ENCODE measurements at places on chromosomes 7 and 10.

- no peak for DNase-seq
Observed at GRCh38 chr7:157097569-157097968, 41.2 kb upstream of the UBE3C start.

DNA sequence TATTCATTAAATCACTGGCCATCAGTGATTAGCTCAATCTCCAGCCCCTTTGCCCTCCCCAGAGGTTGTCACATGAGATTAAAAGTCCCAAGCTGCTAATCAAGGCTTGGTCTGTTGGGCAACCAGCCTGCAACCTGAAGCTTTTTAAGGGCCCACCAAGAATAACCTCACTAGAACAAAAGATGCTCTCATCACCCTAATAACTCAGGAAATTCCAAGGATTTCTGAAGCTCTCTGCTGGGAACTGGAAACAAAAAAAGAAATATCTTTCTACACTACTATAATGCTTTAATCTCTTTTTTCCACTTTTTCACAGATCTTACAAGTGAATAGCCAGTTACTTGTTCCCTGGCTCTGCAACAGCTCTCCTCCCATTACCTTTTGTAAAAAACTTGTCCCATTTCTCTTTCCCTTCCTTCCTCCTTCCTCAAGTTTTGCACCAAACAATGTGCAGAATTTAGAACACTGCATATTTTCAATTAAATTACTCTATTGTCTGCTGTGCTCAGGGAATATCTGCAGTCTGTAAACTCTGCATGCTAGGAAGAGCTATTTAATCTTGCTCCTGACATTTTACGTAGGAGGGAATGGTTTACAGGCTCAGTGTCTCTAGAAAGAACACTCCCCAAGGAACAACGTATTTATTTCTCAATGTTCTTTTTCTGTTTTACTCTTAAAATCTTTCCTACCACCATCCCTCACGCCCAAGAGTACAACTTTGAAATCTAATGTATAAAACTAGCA lies 169.1 kb downstream of the IMMP2L start:
- no peak for DNase-seq

- no peak for DNase-seq
Observed at GRCh38 chr7:99314504-99314903, 11.2 kb upstream of the ARPC1A start.

DNA sequence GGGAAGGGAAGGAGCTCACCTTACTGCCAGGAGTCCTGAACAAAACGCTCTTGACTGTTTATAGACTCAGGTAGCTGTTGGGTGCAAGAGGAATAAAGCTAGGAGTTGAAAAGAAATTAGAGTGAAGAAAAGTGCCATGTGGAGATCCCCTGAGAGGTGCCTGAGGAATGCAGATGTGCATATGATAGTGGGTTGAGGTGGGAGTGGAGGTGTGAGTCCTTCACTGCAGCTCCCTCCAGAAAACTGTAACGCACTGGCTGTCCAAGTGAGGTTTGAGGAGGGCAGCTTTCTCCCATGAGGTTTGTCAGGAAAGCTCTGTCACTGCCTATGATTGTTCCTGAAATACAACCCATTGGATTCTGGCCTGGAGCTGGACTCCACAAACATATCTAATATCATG lies 904.8 kb upstream of the POT1 start:
- DNase-seq, result no peak

DNA sequence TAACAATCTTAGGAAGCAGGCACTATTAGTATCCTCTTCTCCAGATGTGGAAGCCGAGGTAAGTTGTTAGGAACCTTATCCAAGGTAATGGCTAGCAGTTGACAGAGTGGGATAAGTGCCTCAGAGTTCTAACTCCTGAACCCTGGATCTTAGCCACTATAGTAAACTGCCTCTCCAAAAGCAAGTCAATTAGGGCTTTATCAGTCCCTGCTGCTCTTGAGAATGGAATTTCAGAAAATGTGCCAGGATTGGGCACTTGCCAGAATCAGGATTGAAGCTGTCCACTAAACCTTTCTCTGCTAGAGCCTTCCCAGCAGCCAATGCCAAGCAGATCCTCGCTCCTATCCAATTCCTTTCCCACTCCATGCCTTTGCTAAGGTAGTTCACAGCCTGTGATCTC lies 777.5 kb upstream of the POM121L12 start:
- no peak for DNase-seq

DNA sequence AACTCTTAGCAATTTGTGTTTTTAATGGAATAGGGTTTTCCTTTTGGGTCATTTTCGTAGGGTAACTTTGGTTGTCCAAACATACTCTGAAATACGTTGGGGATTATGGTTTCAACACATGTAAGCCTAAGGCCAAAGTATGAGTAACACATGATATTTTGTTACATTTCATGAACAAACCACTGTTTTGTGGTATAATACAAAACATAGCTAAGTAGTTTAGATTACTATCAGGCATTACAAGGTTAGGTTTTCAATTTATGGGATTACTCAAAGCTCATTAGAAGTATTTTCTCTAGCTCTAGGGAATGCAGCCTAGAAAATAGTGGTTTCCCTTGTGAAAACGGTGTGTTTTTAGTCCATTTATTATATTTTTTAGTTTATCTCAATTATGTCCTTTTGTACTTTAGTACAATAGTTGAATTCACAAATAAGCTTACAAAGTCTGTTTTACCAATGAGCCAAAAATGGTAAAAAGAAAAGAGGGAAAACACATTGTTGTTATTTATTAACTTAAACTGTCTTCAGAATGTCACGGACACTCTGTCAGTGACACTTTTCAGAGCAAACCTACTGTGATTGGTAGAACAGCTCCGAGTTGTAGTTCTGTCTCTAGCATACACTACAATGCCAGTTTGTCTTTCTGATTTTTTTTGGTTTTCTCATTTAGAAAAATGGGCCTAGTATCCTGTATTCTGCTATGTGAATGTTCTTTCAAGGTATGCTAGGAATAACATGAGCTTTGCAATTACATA lies 473.7 kb downstream of the SUGCT start:
- no peak for DNase-seq

DNA sequence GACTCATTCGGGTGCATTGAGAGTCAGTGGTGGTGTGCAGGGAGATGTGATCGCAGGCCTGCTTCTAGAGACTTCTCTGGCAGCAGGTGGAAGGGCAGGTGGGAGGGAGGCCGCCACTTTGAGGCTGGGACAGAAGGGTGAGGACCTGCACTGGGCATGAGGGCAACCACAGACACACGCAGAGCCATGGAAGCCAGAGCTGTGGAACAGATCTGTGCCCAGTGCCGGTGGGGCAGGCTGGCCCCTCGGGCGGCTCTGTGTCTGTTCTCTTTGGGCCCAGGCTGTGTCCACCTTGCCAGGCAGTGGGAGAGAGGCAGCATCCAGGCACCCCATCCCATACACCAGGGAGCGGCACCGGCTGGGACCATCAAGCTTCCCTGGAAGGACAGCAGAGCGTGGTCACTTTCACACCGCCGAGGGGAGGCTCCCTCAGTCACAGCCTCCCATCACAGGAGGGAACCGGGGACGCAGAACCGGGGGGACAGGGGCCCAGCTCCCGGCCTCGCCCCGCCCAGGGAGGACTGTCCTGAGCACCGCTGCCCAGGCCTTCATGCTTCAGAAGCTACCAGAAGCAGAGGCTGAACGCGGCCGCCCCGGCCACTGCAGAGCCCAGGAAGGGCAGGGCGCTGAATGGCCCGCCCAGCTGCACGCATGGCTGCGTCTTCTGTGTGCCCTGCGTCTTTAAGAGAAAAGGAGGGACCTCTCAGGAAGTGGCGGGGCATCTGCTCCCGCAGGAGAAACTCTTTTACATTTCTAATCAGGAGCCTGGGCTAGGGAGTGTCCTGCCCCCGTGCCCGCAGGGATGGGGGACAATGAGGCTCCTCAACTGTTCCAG lies 32.1 kb downstream of the EN2 start:
- no peak for DNase-seq

DNA sequence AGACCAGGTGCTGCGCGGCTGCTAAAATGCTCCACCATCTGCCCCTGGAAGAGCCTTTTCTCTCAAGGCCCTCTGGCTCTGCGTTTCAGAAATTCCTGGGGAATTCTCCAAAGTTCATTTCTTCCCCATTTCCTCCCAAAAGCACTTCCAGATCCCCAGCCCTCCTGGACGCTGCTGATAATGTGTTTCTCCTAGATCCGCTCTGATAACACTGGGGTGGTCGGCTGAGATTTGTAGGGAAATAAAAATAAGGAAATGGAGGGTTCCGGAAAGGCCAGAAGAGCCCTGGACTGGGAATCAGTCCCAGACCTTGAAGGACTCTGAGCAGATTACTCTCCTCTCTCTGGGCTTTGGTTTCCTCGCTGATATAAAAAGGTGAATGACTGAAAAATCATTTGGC lies 28.1 kb downstream of the COL13A1 start:
- no peak for DNase-seq

GRCh38 chr10:61992671-61993668 lies 91.5 kb downstream of the ARID5B start:
- DNase-seq, result no peak

GRCh38 chr10:71349406-71349805 lies 30.3 kb downstream of the SLC29A3 start:
- no peak for DNase-seq

GRCh38 chr10:4066581-4067390 lies 281.8 kb upstream of the KLF6 start:
- DNase-seq, result no peak

DNA sequence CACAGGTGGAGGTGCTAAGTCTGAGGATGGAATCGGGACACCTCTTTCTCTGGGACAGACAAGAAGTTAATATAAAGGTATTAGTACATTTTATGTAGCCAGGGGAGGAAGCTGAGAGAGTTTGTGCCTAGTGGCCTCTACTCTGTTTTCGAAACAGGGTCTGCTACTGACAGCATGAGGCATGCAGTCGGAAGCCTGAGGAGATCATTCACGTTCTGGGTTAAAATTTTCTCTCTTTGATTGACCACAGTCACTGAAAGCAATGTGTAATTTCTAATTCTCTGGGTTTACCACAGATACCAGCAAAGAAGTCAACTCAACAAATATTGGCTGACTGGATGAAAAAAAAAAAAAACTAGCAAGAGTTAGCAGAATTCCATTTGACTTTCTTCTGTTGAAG lies 53.3 kb upstream of the KCTD7 start:
- no peak for DNase-seq

DNA sequence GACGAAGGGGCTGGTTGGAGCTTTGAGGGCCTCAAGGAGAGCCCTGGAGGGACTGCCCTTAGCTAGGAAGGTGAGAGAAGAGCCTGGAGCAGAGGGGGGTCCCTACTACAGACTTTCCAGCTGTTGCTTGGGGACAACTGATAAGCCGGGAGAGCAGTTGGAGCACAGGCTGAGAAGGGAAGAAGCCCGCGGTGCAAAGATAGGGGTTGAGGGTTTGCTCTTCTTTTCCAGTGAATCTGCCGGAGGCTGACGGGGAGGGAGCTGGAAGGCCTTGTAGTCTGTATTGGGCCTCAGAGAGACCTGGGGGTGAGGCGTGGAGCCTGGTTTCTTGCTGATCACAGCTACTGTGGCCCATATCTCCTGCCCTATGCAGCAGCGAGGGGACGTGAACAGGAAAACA lies 23.7 kb downstream of the CYP26A1 start:
- no peak for DNase-seq

- no peak for DNase-seq
Observed at GRCh38 chr7:121739465-121739864, 133.5 kb upstream of the PTPRZ1 start.

- DNase-seq, result no peak
Observed at GRCh38 chr7:121938429-121938996, 65.6 kb downstream of the PTPRZ1 start.

- DNase-seq, result no peak
Observed at GRCh38 chr7:2605608-2606538, 25.9 kb upstream of the TTYH3 start.

GRCh38 chr7:69062020-69062765 lies 536.1 kb upstream of the AUTS2 start:
- no peak for DNase-seq

DNA sequence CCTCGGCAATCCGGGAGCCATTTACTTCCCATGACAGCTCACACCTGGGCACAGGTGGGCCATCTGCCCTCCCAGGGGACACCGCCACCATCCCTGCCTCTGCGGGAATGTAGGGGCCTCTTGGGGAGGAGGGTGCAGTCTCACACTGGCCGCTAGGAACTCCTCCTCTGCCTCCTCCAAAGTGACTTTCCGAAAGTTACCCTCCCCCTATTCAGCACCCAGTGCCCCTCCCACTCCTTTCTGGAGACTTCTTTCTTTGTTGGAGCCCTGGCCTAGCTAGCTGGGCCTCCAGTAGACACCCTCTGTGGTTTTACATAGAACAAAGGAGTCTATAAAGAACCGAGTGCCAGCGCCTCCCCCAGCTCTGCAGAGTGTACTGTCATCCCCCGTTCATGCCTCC lies 45.8 kb upstream of the MNX1 start:
- DNase-seq, result no peak

GRCh38 chr10:86335831-86336230 lies 30.8 kb downstream of the GRID1 start:
- DNase-seq, result no peak

GRCh38 chr10:97498841-97499560 lies at the start of gene UBTD1:
Gene UBTD1 (plus strand): TSS chr10:97498924. CDS start chr10:97499204, 280 bp downstream.
- no peak for DNase-seq

- no peak for DNase-seq
Observed at GRCh38 chr7:155951554-155952158, 139.4 kb upstream of the SHH start.

Data from Ammon's horn (tissue), 1 donor.